ENCODE measurements at places on chromosomes 11 and 22.

GRCh38 chr11:118212781-118213191 is 12.0 kb downstream of the JAML start:
- DNase-seq = no peak

DNA sequence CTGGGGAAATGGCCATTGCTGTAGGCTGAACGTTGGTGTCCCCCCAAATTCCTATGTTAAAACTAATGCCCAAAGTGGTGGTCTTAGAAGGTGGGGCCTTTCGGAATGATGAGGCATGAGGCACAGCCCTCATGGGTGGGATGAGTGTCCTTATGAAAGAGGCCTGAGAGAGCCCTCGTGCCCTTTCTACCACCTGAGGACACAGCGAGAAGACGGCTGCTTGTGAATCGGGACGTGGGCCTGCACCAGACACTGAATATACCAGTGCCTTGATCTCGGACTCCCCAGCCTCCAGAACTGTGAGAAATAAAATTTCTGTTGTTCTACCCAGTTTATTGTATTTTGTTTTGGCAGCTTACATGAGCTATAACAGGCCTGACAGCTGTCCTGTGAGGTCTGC is 162.9 kb upstream of the B3GAT1 start:
- no peak for DNase-seq

- peak; percentile 72 for DNase-seq
These were observed 53.5 kb downstream of the ENTHD1 start for GRCh38 chr22:39839917-39840510.

- DNase-seq = no peak
These were observed 6.0 kb downstream of the SYCE3 start for GRCh38 chr22:50556703-50557102.

GRCh38 chr11:14190992-14191778 is 167.8 kb downstream of the RRAS2 start:
- no peak for DNase-seq

GRCh38 chr22:30433227-30433626 is 7.7 kb downstream of the MTFP1 start:
- no peak for DNase-seq

Data from activated CD8-positive, alpha-beta T cell treated with anti-CD3 and anti-CD28 coated beads for 36 hours (primary cell).